ENCODE measurements at places on chromosomes 16 and 17. TPM values are rescaled to one million over a fixed set of nuclear protein-coding genes. Genes with fewer than 3 reads are reported as not detected.

DNA sequence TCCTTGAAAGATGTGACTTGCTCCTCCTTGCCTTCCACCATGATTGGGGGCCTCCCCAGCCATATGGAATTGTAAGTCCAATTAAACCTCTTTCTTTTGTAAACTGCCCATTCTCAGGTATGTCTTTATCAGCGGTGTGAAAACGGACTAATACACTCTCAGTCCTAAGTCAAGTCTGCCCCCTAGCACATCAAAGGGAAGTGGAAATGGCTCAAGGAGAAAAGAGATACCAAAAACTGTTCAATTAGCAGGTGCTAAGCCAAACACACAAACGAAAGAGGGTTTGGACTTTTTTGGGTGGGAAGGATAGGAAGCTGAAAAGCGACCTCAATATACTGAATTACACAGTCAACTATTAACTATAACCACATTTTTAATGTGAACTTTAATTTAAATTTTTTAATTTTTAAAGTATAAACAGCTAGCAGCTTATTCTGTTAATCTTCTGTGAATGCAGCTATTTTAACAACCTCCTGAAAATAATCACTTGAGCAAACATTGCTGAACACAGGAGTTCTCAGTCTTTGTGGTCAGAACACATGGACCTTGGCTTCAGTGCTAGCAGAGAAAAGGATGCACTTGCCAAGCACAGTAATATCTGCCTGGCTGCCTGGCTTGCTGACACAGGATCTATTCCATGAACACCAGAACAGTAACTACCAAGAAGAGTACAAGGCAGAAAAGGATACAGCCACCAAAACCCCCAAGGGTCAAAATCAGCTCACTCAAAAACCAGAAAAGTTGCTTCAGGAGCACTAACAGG lies 10.9 kb downstream of the ZNF18 start:
- no peak overlapping the region for H3K27ac ChIP-seq
- peaks cover 7% of the 10 kb centered on the region for H3K4me1 ChIP-seq
- DNase-seq, result no peak
- peaks cover 64% of the 10 kb centered on the region for H3K36me3 ChIP-seq

DNA sequence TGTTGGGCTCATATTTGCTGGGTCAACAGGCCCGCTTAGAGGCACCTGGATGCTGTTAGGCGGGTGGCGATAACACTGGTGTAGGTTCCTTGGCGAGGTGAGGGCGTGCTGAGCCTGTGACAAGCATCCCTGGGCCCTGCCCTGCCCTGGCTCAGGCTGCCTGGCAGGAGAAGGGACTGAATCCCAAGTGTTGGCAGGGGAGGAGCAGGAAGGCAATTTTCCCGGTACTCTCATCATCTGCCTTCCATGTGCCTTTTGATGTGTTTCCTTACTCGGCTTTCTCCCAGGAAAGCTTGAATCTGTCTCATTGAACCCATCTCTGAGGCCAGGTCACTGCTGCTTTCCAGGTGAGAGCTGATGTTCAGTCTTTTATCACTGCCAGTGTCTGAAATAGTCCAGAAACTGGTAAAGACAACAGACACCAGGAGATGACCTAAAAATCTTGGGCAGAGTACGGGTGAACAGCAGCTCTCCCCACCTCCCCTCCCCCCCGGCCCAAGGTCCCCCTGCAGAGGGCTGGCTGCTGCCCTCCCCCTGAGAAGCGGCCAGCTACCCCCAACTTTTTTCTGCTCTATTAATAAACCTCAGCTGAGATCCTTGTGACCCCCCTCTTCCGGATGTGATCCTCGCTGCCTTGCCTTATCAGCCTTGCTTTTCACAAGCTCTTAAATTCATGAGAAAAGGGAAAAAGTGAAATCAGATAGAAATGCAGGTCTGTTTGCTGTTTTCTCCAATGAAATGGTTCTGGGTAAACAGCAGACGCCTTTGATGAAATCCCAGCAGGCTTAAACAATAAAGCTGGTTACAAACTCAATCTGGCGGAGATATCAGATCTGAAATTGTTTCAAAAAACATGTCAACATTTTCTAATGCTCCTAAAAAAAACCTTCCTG lies 29.0 kb downstream of the RTN4RL1 start:
- no peaks in the 10 kb centered on the region for H3K4me1 ChIP-seq
- H3K36me3 ChIP-seq, result no peaks in the 10 kb centered on the region
- H3K27ac ChIP-seq, result no peak overlapping the region
- no peak overlapping the region for H3K4me3 ChIP-seq
- peaks cover 23% of the 10 kb centered on the region for H3K27me3 ChIP-seq

GRCh38 chr17:34370376-34370996 lies 7.5 kb upstream of the CCL1 start:
- no peak overlapping the region for H3K4me3 ChIP-seq
- DNase-seq, result no peak
- H3K27me3 ChIP-seq, result peaks cover 10% of the 10 kb centered on the region
- no peaks in the 10 kb centered on the region for H3K36me3 ChIP-seq
- H3K4me1 ChIP-seq, result peaks cover 15% of the 10 kb centered on the region
- no peak overlapping the region for H3K27ac ChIP-seq

GRCh38 chr16:57446531-57447185 lies 527 bp downstream of the CIAPIN1 start:
- H3K4me3 ChIP-seq, result peak overlapping the region; percentile 91
- peaks cover 32% of the 10 kb centered on the region for H3K4me1 ChIP-seq
- H3K27me3 ChIP-seq, result no peaks in the 10 kb centered on the region
- H3K36me3 ChIP-seq, result peaks cover 21% of the 10 kb centered on the region

GRCh38 chr17:62687997-62688396 lies 60.5 kb downstream of the MRC2 start:
- H3K4me3 ChIP-seq, result no peak overlapping the region
- H3K36me3 ChIP-seq, result no peaks in the 10 kb centered on the region
- no peaks in the 10 kb centered on the region for H3K27me3 ChIP-seq
- no peak for DNase-seq

- H3K4me3 ChIP-seq, result no peak overlapping the region
- DNase-seq, result no peak
- peak overlapping the region; percentile 55 for H3K27ac ChIP-seq
- no peaks in the 10 kb centered on the region for H3K27me3 ChIP-seq
These were observed 19.3 kb downstream of the RFFL start for GRCh38 chr17:35044181-35044580.

GRCh38 chr16:67238806-67239470 lies 8.3 kb downstream of the FHOD1 start:
- H3K27ac ChIP-seq, result no peak overlapping the region
- H3K4me1 ChIP-seq, result peaks cover 23% of the 10 kb centered on the region
- DNase-seq, result no peak
- H3K27me3 ChIP-seq, result no peaks in the 10 kb centered on the region

DNA sequence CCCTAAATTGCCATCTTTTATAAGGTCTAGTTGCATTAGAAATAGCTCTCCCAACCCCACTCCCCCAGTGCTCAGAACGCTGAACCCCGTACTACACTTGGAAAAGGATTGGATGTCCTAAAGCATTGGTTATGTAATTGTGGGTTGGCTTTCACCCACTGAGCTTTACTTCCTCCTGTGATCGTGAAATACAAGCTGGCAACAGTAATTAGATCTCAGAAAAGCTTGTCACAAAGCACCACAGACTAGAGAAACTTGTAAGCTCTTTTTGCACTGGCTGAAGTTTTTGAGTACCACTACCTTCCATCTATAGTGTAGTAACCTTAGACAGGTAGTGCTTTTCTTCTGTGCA lies 54.4 kb downstream of the SIAH1 start:
- H3K27ac ChIP-seq, result no peak overlapping the region
- DNase-seq, result no peak
- no peak overlapping the region for H3K4me3 ChIP-seq
- H3K4me1 ChIP-seq, result peaks cover 9% of the 10 kb centered on the region
- H3K36me3 ChIP-seq, result peaks cover 17% of the 10 kb centered on the region

GRCh38 chr16:17273142-17273561 lies 197.6 kb downstream of the XYLT1 start:
- H3K27ac ChIP-seq, result no peak overlapping the region
- H3K36me3 ChIP-seq, result no peaks in the 10 kb centered on the region
- peak; percentile 66 for DNase-seq
- H3K4me3 ChIP-seq, result no peak overlapping the region
- peaks cover 40% of the 10 kb centered on the region for H3K4me1 ChIP-seq
- H3K27me3 ChIP-seq, result no peaks in the 10 kb centered on the region

GRCh38 chr16:23482778-23483177 lies 27.5 kb downstream of the GGA2 start:
- no peak overlapping the region for H3K4me3 ChIP-seq
- no peaks in the 10 kb centered on the region for H3K4me1 ChIP-seq
- H3K27ac ChIP-seq, result no peak overlapping the region
- H3K27me3 ChIP-seq, result no peaks in the 10 kb centered on the region
- H3K36me3 ChIP-seq, result peaks cover 56% of the 10 kb centered on the region

DNA sequence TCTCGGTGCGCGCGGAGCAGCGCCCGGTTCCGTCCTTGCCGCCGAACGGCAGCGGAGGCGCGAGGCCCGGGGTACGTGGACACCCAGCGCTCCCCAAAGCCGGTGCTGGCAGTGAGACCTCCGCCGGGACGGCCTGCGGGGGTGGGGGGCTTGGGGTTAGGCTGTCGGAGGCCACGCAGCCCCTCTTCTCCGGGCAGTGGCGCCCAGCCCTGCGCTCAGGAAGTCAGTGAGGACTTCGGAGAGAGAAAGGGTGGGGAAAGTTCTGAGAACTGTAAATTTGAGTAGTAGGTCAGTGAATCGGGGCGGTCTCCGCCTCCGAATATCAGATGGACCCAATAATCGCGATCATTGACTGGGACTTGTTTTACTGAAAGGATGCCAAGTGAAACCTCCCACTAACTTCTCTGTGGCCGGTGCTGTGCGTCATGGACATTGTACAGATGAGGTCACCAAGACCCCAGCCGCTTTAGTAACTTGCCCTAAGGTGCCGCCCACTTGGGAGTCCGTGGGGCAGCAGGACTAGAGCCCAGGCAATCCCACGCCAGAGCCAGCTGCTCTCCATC lies 468 bp downstream of the IL4R start:
- peak; percentile 77 for DNase-seq
- peak overlapping the region; percentile 90 for H3K4me3 ChIP-seq
- peak overlapping the region; percentile 97 for H3K27ac ChIP-seq

- peak overlapping the region; percentile 68 for H3K27ac ChIP-seq
- H3K36me3 ChIP-seq, result peaks cover 23% of the 10 kb centered on the region
- H3K4me1 ChIP-seq, result peaks cover 70% of the 10 kb centered on the region
These were observed 32.8 kb upstream of the NUDT16L1 start for GRCh38 chr16:4660454-4661007.

DNA sequence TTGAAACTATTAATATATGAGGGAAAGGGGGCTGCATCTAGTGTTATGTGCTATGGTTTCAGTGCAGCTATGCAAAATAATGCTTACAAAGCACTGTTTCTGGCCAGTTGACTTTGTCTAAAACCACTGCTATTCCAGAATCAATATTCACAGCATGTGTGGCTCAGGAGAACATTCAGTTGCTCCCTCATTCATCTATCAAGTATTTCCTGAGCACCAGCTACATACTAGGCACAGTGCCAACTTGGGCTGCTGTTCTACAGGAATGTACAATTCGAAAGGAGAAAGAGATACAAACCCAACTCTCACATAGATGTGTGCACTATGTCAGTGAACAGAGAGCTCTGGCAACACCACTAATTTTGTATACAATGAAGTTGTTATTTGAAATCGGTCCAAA lies 183.0 kb downstream of the PHKB start:
- H3K36me3 ChIP-seq, result peaks cover 32% of the 10 kb centered on the region
- H3K27me3 ChIP-seq, result no peaks in the 10 kb centered on the region
- H3K4me3 ChIP-seq, result no peak overlapping the region
- H3K4me1 ChIP-seq, result no peaks in the 10 kb centered on the region
- no peak overlapping the region for H3K27ac ChIP-seq
- DNase-seq, result no peak

The LGALS9B gene
- not detected for total RNA-seq

The TXNDC17 gene
- total RNA-seq, result 52.4 TPM

The G6PC1 gene
- not detected for total RNA-seq

The COG8 gene
- total RNA-seq, result 30.0 TPM

The HS3ST3A1 gene
- total RNA-seq, result 0.27 TPM

The SLC7A6 gene
- 55.7 TPM for total RNA-seq

The EPX gene
- not detected for total RNA-seq
